ENCODE measurements at places on chromosomes 7 and 10.
A peak's percentile ranks its signal among the peaks of the same experiment; 100 is the strongest.

GRCh38 chr10:11195623-11196022 is 178.0 kb downstream of the CELF2 start:
- DNase-seq: no peak

GRCh38 chr10:7410301-7410861 is 453 bp downstream of the SFMBT2 start:
- DNase-seq: no peak

GRCh38 chr10:26296360-26296759 is 79.8 kb downstream of the GAD2 start:
- no peak for DNase-seq

- no peak for DNase-seq
Measured at GRCh38 chr10:106493226-106493625, 671.3 kb downstream of the SORCS1 start.

GRCh38 chr7:28479507-28479947 is 67.2 kb downstream of the CREB5 start:
- no peak for DNase-seq

DNA sequence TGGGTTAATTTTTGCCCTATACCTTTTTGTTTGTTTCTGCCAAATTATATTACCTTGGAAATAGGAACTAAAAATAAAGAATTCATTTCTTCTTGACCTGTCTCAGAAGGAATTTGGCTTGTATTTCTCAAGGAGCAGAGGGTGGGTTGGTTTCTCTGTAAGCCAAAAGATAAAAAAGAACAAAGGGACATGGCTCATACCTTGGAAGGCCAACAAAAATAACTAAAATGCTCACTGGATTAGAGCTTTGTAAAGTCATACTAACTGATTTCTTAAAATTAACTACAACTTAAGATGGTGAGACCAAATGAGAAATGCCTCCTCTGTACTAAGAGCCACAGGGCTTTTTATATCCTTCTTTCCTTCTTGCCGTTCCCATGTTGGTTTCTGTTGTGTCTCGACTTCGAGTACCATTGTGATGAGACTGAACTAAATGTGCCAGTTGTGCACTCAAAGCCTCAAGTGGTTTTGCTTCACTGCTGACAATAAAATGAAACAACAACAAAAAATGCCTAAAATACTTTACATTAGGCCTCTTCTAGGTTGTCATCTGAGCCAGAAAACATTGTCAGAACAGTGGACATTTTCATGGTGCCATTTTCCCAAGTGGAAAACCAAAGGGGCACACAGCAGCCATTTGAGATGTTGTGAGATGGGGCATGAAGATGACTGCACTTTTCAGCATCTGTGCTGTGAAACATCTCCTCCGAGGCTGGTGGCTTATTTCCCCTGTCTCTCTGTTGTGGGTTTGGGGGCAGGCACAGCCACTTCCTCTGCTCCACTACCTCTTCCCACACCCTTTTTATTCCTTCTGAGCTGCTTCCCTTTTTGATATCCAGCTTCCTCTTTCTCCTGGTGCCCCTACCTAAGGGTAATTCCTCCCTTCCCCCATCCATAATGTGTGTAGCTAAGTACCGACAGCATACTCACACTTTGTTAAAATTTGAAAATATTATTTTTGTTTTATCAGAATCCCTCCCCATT is 51.8 kb upstream of the AGR3 start:
- DNase-seq: no peak

DNA sequence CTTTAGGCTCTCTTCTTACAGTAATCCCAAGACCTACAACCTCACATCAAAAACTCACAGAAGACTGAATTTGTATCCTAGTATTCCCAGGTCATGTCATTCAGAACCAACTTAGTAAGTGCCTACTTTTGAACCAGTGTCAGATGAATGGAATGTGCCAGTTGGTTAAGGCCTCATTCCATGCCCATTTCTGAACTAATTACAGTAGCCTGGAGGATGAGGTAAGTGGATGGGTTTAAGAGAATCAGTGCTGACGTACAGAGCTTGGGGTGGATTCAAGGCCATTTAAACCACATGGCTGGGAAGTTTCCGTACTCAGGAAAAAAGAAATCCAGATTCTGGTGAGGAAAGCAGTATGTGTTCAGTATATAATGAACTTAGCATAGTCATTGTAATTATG is 21.9 kb upstream of the FOXP2 start:
- DNase-seq: peak; percentile 68

GRCh38 chr10:97919012-97919411 is 69.4 kb downstream of the GOLGA7B start:
- DNase-seq: no peak

DNA sequence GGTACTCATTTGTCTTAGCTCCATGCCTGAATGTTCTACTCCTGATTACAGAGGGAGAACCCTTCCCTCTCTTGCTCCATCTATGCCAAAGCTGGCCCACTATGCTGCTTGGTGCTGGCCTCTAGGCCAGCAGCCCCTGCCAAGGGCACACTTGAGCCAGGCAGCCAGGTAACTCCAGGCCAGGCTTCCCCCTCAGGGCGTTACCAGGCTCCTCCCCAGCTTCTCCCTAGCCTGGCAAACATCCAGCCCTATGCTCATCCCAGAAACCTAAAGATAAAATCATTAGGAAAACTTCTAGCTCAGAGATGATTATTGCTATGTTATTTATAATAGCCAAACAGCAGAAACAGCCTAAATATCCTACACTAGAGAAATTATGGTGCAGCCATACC is 103.7 kb downstream of the KCNMA1 start:
- no peak for DNase-seq

DNA sequence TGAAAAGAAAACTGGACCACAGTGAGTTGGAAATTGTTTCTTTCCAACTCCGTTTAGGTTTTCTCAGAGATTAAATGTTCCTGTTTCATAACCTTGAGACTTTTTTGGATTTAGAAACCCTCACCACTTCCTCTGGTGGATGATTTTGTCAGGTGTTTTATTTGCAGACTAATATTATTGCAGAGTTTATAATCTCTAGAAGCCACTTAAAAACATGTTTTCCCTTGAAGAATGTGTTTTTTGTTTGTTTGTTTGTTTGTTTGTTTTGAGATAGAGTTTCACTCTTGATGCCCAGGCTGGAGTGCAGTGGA is 520 bp upstream of the MICU1 start:
- no peak for DNase-seq

- no peak for DNase-seq
Measured at GRCh38 chr10:95437669-95438068, 123.5 kb downstream of the SORBS1 start.

GRCh38 chr7:147413557-147413870 is 1177.1 kb upstream of the C7orf33 start:
- no peak for DNase-seq

GRCh38 chr7:21941611-21942141 is 4.0 kb downstream of the CDCA7L start:
- no peak for DNase-seq

- DNase-seq: no peak
Measured at GRCh38 chr7:105896407-105896911, 20.1 kb upstream of the ATXN7L1 start.

GRCh38 chr10:77433546-77433945 is 204.1 kb downstream of the KCNMA1 start:
- no peak for DNase-seq

GRCh38 chr10:71242622-71243009 is 30.2 kb downstream of the UNC5B start:
- DNase-seq: no peak

DNA sequence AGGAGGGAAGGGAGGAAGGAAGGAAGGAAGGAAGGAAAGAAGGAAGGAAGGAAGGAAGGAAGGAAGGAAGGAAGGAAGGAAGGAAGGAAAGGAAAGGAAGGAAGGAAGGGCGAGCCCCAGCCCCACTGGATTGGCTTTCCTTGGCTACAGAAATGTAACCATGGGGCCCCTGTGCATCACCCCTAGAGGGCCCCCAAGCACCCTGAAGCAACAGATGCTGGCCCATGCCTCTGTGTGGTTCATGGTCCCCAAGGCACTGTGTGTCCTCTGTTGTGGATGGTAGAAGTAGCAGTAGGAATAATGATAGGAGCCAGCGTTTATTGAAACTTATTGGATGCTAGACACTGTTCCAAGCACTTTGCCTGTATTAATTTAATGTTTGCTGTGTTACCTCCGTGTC is 116.6 kb upstream of the MACROH2A2 start:
- DNase-seq: peak; percentile 6

DNA sequence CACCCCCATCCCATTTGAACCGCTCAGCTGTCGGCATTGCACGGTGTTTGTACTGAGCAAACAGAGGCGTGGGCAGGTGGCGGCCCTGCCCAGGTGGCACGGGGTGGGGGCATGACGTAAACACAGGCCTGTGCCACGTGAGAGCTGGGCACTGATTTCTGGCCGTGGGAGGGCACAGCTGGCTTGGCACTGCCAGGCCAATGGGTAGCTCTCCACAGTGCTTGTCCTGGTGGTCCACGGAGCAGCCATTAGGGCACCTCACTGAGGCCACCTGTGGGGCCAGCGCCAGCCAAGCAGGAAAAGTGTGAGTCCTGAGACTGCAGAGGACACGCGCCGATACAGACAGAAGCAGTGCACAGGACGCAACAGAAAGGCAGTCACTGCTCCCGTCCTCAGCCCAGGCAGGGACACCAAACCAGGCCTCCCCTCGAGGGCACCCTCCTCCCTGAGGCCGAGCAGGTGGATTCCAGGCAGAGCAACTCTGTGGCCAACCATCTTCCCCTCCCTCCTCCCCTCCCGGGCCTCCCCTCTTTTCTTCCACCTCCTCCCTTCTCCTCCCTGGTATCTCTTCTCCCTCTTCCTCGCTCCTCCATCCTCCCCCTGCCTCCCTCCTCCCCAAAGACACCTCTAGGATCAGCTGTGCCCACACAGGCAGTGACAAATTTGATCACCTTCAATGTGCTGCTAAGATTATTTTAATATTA is 258.7 kb downstream of the ELFN1 start:
- DNase-seq: no peak

DNA sequence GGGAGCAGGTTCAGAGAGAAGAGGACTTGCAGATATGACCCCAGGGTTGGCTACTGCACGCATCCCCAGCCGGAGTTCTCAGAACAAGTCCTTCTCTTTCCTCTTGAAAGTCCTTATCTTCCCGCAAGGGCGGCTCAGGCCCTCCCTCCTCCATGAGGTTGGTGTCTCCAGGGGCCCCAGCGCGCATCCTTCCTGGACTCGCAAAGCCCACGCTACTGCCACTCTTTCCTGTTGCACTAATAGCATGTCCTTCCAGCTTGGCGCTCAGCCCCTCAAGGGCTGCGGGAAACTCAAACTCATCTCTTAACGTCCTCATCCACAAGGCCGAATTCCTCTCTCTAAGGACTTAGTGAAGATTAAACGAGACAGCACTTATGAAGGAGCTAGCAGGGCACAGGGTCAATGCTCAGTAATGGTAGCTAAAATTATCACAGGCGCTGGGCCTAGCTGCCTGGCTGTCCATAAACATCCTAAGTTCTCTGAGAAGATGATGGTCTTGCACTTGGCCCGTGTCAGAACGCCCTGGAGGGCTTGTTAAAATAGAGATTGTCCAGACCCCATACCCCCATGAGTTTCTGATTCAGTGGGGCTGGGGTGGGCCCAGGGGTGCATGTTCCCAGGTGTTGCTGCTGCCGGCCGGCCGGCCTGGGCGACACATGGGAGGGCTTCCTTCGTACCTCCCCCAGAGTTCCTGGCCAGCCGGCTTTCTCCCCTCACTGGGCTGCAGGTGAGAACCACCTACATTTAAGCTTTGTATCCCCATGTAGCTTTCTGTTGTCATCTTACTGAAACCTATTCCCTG is 261.4 kb downstream of the COBL start:
- DNase-seq: no peak

DNA sequence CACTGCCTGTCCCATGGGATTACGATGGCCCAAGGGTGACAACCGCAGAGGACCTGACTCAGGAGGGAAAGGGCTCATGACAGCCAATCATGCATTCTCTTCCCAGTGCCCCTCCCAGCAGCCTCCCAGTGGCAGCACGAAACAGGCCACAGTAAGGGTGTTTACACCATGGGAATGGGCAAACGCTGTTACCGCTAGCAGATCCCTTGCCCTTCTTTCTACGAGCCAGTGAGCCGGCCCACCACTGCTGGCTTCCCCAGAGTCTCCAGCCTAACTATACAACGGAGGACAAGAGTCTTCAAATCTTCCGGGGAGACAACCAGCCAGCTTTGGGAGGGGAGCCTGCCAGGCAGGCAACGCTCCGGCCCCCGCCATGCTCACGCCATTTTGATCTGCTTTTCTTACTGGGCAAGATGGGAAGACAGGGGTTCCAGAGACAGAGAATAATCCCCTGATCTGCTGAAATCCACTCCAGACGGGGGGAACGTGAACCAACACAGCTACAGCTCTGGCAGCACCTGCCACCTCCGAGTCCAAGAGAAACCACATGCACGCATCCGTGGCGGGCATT is 69.8 kb downstream of the SLC29A4 start:
- no peak for DNase-seq

DNA sequence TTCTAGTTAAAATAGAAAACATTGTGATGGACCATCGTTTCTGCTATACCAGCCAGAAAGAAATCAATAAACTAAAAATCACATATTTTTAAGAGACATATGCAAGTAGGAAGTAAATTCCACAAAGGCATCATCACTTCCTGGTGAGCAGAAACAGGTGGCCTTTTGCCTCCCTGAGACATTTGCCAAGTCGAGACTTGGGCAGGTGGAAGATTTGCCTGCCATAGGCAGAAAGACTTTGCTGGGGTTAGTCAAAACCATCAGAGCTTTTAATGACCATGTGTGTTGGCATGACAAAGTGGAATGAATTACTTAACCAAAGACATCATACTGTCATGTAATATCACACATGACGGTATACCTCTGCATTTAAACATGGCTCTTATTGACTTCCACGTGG is 66.0 kb upstream of the FGL2 start:
- DNase-seq: no peak

- DNase-seq: peak; percentile 17
Measured at GRCh38 chr10:82628373-82628772, 753.4 kb downstream of the NRG3 start.

DNA sequence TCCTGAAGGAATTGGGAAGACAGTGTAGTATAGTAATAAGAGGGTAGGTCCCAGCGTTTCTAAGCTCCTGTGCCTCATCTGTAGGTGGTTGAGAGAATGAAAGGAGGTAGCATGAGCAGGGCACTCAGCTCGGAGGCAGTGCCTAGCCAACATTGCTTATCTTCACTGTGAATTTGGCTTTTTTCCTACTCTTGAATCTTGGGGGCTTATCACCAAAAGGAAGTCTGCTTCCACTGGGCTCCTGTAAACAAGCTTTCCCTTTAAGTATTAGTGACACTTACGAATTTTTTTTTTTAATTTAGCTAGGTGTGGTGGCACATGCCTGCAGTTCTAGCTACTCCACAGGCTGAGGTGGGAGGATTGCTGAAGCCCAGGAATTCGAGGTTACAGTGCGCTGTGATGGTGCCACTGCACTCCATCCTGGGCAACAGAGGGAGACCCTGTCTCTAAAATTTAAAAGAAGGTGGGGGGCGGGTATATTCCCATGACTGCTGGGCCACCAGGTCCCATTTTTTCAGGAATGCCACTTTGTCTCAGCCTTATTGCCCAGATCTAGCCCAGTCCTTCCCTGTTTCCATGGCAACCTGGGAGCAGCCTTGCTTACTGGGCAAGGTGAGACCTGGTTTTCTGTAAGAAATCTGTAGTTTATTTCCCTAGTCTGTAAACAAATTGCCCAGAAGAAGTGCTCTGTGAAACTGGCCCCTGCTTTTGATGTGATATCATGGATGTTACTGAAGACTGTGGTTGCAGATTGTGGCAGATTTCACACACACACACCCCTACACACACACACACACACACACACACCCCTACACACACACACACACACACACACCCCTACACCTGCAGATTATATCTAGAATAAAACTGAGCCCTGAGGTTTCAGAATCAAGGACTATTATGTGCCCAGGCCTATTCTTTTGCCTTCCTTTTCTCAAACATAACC is 19.4 kb downstream of the OGDH start:
- no peak for DNase-seq
